Epithelial cell of esophagus (primary cell): ENCODE measurements at places on chromosomes 6 and 20.

DNA sequence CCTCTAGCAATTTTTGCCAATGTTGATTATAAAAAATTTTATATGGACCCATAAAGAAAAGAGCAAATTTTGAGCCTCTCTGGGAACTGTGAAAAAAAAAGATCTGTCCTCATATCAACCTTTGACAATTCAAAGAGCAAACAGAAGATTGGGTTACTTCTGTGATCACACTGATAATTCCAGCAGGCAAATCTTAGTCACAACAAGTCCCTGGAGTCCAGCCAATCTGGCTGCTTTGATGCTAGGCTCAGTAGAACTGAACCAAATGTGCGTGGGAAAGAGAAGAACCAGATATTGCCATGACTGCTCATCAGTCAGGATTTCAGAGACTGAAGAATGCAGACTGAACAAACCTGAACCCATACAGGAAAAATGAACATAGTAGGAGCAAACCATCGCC, 438.4 kb upstream of the FLRT3 start:
- peak; percentile 99 for DNase-seq

DNA sequence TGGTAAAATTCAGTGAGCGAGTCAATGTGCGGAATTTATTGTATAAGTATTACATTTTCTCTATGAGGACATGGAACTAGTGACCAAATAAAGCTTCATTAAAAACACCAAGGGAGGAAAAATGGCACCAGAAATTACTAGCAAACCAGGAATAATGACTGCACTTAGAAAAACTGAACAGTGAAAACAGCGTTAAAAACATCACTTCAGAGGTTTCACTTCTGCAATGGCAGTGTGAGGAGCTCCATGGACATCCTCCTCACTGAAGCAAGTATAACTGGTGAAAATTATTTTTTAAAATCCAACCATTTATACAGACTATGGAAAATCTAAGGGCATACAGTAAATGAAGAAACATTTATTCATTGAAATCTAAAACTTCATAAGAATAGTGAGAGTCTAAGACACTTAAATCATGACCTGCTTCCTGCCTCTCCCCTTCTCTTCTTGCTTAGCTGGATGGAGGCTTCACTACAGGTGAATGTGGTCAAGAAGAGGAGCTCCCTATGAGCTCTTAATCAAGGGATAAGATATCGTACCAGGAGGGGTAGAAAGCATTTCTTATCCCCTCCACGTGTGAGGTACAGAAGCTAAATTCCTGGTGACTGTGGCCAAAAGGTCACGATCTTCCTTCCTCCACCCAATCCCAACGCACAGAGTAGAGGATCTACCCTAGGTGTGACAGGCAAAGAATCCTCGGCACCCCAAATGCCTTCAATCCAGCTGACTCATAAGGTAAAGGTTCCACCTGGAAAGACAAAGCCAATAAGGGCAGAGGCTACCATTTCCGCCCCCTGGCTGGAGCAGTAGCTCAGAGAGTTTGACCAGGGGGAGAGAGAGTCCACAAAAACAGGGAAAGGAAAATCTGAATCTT, 12.3 kb upstream of the ASF1A start:
- no peak for DNase-seq

DNA sequence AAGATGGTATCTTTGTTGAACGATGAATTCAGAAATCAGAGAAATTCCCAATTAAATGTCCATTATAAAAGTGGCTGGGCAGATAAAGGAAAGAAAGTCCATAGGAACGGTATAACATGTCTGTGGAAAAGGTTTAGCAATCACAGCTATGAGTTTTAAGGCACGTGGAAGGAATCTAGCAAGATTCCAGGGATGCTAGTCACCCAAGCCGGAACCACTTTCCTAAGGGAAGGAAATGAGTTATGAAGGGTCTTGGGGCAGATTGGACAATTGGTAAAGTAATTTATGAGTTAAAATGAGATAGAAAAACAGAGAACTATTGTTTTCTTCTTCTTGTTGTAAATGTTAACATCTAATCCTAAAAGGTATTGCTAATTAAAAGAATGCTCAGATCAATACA, 384.8 kb downstream of the ADGRB3 start:
- no peak for DNase-seq

DNA sequence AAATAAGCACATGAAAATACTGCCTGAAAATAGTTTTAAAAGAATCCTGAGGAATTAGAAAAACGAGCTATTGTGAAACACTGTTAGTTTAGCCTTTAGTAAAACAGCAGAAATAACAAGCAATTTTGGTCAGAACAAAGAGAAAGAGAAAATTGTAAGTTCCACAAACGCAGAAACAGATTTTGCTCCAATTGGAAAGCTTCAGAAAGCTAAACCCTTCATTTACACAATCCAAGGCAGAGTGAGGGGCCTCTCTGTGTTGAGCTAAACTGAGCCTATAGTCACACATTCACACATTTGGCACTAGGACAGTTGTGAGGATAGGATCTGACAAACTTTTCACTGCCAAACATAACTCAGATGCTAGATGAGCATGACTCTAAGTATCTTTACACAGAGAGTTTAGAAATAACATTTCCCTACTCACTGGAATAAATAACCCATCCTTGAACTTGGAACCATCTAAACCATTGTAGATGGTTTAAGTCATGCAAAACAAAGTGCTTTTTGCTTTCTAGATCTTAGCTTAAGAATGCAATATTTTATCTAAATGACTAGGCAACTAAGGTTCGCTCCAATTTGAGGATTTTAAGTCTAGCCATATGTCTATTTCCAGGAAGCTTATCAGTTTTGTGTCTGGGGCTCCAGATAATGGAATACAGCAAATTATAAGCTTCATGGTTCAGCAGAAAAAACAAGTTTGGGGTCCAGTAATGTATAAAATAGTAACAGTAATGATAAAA, 122.6 kb downstream of the SGK1 start:
- no peak for DNase-seq

DNA sequence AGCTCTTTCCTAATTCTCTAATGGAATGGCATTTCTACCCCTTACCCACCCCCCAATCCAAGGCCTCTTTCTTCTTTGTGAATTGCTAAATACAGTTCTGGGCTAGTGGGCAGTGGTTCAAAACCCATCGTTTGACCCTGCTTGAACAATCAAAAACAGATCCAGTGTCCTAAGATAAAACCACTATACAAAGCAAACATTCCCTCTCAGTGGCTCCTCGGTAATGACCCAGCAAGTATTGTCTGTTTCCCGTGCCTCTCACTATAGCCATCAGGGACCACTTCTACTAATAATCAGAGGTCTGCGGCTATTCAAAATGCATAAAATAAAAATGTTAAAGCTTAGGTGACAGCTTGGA, 143.5 kb upstream of the AKAP12 start:
- DNase-seq, result no peak

- DNase-seq, result no peak
Observed at GRCh38 chr20:61895016-61895415, 170.7 kb downstream of the TAF4 start.
